ENCODE measurements at places on chromosomes 6 and 20.

GRCh38 chr20:33662172-33662571 lies at the start of gene C20orf144:
Gene C20orf144, plus strand, starts transcription at chr20:33662327. Its CDS starts 19 bp downstream, at chr20:33662346.
- H3K4me1 ChIP-seq, result peaks cover 29% of the 10 kb centered on the region
- H3K27ac ChIP-seq, result peak within 1 kb of the TSS; percentile 77
- DNase-seq, result no peak
- peak within 1 kb of the TSS; percentile 84 for H3K4me3 ChIP-seq
- H3K36me3 ChIP-seq, result peaks cover 16% of the 10 kb centered on the region
- no peaks in the 10 kb centered on the region for H3K27me3 ChIP-seq

GRCh38 chr20:31780839-31781238 lies 38.3 kb upstream of the MYLK2 start:
- H3K27ac ChIP-seq, result no peak overlapping the region
- no peak for DNase-seq
- no peaks in the 10 kb centered on the region for H3K4me1 ChIP-seq
- H3K36me3 ChIP-seq, result peaks cover 5% of the 10 kb centered on the region
- no peak overlapping the region for H3K4me3 ChIP-seq

DNA sequence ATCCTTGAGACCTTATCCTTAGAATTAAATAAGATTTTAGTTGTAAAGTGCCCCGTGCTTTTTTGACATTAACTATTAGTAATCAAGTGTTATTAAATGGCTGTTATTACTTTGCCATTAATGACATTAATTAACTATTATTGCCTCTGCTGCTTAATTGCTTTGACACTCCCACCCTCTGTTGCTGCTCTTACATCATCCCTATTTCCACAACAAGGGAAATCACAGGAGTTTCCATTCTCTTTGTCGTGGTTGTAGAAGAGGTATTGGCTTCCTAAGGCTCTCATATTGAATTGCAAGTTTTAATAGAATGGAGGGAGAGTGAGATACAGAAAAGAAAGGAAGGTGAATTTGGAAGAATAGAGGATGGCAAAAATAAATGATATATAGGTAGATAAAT lies 545.8 kb downstream of the MMUT start:
- no peak overlapping the region for H3K27ac ChIP-seq
- no peak overlapping the region for H3K4me3 ChIP-seq
- H3K27me3 ChIP-seq, result no peaks in the 10 kb centered on the region
- no peak for DNase-seq
- H3K36me3 ChIP-seq, result peaks cover 3% of the 10 kb centered on the region

GRCh38 chr20:61976644-61977418 lies 88.8 kb downstream of the TAF4 start:
- no peaks in the 10 kb centered on the region for H3K27me3 ChIP-seq
- peaks cover 14% of the 10 kb centered on the region for H3K4me1 ChIP-seq
- H3K27ac ChIP-seq, result no peak overlapping the region

GRCh38 chr6:68240726-68241125 lies 394.4 kb upstream of the ADGRB3 start:
- no peaks in the 10 kb centered on the region for H3K4me1 ChIP-seq
- no peak for DNase-seq
- no peaks in the 10 kb centered on the region for H3K36me3 ChIP-seq
- no peak overlapping the region for H3K4me3 ChIP-seq
- H3K27ac ChIP-seq, result no peak overlapping the region

DNA sequence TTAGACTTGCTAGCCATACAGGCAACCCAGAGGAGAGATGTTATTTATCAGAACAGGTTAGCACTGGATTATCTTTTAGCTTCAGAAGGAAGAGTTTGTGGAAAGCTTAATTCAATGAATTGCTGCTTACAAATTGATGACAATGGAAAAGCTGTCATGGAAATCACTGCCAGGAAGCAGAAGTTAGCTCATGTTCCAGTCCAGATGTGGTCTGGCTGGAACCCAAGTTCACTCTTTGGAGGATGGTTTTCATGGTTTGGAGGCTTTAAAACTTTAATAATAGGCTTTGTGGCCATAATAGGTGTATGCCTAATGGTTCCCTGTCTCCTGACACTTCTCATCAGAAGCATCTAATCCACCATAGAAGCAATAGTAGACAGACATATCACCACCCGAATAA lies 699.0 kb downstream of the PHF3 start:
- H3K27ac ChIP-seq, result no peak overlapping the region
- no peak overlapping the region for H3K4me3 ChIP-seq

GRCh38 chr6:112787371-112787770 lies 440.2 kb downstream of the RFPL4B start:
- H3K27ac ChIP-seq, result no peak overlapping the region
- H3K4me1 ChIP-seq, result no peaks in the 10 kb centered on the region
- H3K36me3 ChIP-seq, result no peaks in the 10 kb centered on the region
- no peak overlapping the region for H3K4me3 ChIP-seq
- no peak for DNase-seq

DNA sequence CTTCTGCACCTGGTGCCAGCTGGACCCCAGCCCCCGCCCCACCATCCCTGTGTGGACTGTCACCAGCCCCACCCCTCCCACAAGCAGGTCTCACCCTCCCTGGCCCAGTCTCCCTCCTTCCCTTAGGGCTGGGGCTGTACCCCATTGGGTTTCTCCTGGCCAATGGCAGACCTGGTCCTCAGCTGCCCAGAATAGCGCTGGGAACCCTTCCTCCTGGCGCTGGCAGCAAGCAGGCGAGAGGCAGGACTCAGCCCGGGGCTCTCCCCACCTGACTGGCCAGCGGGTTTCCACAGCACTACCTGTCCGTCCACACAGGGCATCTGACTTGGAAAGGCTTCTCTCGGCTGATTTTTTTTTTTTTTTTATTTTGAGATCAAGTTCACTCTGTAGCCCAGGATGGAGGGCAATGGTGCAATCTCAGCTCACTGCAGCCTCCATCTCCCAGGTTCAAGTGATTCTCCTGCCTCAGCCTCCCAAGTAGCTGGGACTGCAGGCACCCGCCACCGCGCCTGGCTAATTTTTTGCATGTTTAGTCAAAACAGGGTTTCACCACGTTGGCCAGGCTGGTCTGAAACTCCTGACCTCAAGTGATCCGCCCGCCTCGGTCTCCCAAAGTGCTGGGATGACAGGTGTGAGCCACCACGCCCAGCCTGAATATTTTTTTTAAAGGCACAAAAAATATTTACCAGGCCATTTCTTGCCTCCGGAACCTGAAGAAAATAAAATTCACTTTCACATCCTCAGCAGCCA lies 21.6 kb upstream of the CHRNA4 start:
- no peak overlapping the region for H3K27ac ChIP-seq
- H3K27me3 ChIP-seq, result peaks cover 13% of the 10 kb centered on the region
- H3K4me1 ChIP-seq, result no peaks in the 10 kb centered on the region
- H3K36me3 ChIP-seq, result no peaks in the 10 kb centered on the region
- DNase-seq, result no peak

DNA sequence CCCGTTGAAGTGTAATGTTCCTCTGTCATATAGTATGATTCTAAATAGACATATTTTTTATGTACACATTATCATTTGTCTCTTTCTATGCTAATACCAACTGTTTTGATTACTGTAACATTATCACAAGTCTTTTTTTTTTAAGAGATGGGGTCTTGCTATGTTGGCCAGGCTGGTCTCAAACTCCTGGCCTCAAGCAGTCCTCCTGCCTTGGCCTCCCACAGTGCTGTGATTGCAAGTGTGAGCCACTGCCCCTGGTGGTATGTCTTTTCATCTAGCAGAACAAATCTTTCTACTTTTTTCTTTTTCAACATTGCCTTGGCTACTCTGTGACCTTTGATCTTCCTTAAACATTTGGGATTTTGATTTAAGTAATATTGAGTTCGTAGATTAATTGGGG lies 57.7 kb downstream of the SLX4IP start:
- H3K4me3 ChIP-seq, result no peak overlapping the region
- H3K36me3 ChIP-seq, result no peaks in the 10 kb centered on the region
- H3K4me1 ChIP-seq, result peaks cover 41% of the 10 kb centered on the region

DNA sequence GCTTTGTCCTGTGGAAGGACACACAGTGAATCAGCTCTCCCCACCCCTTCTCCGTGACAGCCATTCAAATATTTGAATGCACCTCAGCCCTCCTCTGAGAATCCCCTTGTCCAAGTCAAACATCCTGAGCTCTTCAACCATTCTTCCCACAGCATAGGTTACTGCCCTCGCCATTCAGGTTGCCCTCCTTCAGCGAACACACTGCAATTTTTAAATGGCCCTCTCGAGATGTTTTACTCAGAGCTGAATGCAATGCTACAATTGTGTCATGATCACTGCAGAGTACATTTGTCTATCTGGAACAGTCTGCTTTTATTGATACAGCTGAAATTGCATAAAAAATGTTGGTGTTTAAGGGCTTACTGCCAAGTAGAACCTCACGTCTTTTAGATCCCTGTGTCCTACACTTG lies 48.9 kb downstream of the SLC2A12 start:
- H3K36me3 ChIP-seq, result peaks cover 1% of the 10 kb centered on the region
- no peak for DNase-seq
- H3K4me1 ChIP-seq, result no peaks in the 10 kb centered on the region
- peaks cover 51% of the 10 kb centered on the region for H3K27me3 ChIP-seq
- H3K4me3 ChIP-seq, result no peak overlapping the region

GRCh38 chr6:106163446-106163965 lies 77.4 kb downstream of the PRDM1 start:
- H3K4me1 ChIP-seq, result peaks cover 50% of the 10 kb centered on the region
- H3K27ac ChIP-seq, result peak overlapping the region; percentile 97
- peaks cover 11% of the 10 kb centered on the region for H3K36me3 ChIP-seq
- peak overlapping the region; percentile 48 for H3K4me3 ChIP-seq

- peaks cover 5% of the 10 kb centered on the region for H3K36me3 ChIP-seq
- H3K27ac ChIP-seq, result no peak overlapping the region
- peaks cover 33% of the 10 kb centered on the region for H3K27me3 ChIP-seq
- H3K4me3 ChIP-seq, result no peak overlapping the region
- H3K4me1 ChIP-seq, result peaks cover 17% of the 10 kb centered on the region
- no peak for DNase-seq
Measured at GRCh38 chr6:125753218-125753936, 3.9 kb downstream of the HEY2 start.

GRCh38 chr6:41937861-41938574 lies 3.6 kb downstream of the CCND3 start:
- H3K4me1 ChIP-seq, result peaks cover 80% of the 10 kb centered on the region
- DNase-seq, result no peak
- H3K27me3 ChIP-seq, result no peaks in the 10 kb centered on the region
- H3K36me3 ChIP-seq, result peaks cover 61% of the 10 kb centered on the region
